ENCODE measurements at places on chromosomes 4 and X.

- no peak for DNase-seq
Observed at GRCh38 chr4:537436-538264, 38.4 kb downstream of the TMEM271 start.

DNA sequence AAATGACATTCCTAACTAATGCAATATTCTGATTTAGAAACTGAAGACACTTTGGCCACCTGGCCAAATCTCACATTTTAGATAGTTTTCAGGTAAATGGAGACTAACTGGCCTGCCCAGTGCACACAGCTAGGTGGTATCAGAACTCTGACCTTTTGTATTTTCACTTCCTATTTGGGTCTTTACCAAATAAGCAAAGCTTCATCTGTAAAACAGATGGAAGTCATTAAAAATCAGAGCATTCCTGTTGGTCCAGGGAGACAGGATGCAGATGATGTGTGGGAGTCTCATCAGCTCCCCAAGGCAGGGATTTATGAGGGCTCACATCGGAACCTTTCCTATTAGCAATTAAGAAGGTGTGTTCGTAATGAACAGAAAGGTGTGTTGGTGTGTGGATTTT lies 57.7 kb downstream of the ARHGAP10 start:
- no peak for DNase-seq

- no peak for DNase-seq
Observed at GRCh38 chr4:14903321-14903720, 99.0 kb upstream of the CPEB2 start.

DNA sequence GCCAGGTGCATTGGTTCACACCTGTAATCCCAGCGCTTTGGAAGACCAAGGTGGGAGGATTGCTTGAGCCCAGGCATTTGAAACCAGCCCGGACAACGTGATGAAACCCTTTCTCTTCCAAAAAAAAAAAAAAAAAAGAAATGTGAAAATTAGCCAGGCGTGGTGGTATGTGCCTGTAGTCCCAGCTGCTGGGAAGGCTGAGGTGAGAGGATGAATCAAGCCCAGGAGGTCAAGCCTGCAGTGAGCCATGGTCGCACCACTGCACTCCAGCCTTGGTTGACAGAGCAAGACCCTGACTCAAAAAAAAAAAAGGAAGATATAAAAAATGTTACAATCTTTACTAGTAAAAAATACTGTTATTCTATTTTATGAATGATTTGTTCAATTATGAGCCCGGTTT lies 5.9 kb downstream of the FAM199X start:
- DNase-seq, result no peak

GRCh38 chr4:157043131-157043530 lies 32.8 kb upstream of the GLRB start:
- DNase-seq, result no peak

DNA sequence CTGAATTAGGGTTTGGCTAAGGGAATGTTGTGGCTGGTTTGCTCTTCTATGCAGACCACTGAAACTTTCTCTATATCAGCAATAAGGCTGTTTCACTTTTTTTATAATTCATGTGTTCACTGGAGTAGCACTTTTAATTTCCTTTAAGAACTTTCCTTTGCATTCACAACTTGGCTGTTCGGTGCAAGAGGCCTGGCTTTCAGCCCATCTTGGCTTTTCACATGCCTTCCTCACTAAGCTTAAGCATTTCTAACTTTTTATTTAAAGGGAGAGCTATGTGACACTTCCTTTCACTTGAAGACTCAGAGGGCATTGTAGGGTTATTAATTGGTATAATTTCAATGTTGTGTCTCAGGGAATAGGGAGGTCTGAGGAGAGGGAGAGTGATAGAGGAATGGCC lies 142.3 kb downstream of the SHROOM4 start:
- DNase-seq, result no peak

GRCh38 chr4:185122681-185123345 lies 20.3 kb upstream of the SLC25A4 start:
- no peak for DNase-seq

DNA sequence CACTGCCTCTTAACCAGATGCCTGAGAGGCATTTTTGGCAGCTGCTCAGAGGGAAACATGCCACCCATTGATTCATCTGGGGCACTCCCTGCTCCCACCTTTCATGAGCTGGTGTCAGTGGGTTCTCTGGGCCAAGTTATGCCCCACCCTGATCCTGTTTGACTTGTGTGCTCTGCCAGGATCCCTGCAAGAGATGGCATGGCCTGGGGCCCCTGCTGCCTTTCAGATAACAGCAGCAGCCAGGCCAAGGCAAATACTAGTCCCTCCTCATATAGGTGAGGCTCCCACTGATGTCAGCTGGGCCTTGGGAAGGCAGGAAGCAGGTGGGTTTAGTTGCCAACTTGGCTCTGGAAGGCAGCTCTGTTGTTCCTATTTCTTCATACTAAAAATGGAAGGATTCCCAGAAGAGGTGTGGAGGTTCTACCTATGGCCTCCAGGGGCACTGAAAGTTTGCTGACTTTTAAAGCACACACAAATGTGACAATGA lies 192.9 kb upstream of the RBPJ start:
- DNase-seq, result no peak

DNA sequence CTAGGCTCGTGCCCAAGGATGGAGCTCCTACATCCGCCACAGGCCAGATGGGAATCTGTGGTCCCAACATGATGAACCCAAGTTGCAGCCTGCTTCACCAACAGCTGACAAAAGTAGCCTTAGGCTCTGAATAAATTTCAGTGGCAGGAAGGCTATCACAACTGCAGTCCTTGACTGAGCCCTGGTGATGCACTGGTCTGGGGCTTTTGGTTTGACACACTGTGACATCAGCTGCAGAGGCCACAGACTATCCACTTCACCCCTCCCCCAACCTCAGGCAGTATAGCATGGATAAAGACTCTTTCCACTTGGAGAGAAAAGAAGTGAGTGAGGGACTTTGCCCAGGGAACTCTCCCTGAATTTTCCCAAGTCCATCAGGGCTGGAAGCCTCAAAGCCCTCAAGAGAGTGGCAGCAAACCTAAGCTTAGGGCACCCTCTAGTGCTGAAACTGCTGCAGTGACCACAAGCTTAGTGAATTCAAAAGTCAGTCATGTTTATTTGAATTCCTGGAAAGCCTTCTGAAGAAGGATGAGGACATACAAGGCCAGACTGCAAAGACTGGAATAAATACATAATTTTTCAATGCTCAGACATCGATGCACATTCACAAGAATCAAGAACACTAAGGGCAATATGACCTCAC lies 135.0 kb upstream of the TENT5D start:
- DNase-seq, result no peak

- DNase-seq, result no peak
Observed at GRCh38 chr4:150744570-150744969, 162.6 kb downstream of the MAB21L2 start.

GRCh38 chrX:13689741-13690211 lies 848 bp downstream of the RAB9A start:
- DNase-seq, result no peak

DNA sequence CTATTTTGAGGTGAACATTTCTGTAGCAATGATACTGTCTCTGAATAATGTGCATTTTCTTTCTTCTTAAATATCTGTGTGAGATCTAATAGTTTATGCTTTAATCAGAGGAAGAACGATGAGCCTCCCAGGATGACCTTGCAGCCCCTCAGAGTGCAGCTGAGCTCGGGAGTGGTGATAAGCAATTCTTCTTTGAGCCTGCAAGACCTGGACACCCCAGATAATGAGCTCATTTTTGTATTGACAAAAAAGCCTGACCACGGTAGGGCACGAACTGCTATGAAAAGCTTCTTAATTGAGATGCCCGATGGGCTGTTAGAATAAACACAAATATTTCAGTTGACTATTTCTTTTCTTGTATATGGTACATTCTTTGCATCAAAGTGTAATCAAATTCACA lies 105.0 kb upstream of the ANXA3 start:
- DNase-seq, result no peak

DNA sequence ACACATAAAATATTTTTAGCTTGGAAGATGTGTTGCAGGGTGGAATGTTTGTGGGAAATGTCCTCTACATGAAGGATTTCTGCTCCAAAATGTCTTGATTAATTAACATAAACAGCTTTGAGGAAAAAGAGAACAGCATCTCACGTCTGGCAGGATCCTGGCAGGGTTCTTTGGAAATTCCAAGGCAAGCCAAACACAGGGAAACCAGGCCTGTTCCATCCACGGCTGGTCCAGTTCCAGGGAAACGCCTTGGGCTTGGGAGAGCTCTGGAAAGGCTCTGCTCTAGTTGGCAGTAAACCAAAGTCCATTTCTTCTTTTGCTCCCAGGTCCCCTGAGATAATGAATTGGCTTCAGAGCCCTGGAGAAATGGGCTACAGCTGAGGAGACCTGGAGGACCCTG lies 42.4 kb upstream of the GAB1 start:
- no peak for DNase-seq

DNA sequence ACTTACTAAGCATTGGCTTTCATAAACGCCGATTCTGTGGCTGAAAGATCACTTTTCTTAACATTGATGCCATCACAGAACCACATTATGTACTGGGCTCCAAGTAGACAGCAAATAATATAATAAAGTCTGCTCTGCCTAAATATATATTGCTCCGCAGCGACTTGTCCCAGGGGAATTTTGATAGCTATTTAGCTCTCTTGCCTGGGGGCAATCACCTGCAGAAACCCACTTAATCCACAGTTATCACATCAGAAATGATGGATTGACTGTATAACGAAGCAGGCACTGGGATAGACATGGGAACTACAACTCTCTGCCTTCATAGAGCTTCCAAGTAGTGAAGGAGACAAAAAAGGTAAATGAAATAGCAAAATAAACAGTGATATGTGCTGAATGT lies 48.0 kb upstream of the MYOZ2 start:
- no peak for DNase-seq

DNA sequence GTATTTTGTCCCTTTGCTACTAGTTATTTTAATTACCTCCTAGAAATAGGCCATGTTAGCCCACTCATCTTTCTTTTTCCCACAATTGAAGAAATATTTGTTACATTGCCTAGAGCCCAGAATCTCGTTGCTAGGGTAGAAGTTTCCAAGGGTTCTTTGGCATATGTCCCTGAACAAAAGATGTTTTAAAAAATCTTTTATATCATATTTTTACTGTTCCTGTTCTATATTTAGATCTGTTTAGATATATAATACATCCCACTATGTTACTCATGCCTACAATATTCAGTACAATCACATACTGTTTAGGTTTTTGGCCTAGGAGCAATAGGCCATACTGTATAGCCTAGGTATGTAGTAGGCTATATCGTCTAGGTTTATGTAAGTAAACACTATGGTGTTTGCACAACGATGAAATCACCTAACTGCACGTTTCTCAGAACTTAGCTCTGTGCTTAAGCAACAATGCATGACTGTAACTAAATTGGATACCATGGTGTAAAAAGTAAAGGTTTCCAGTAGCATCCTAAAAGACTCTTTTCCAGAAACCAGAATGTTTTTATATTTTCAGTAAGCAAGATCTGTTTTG lies 236.0 kb upstream of the SLIT2 start:
- DNase-seq, result no peak

- DNase-seq, result no peak
Observed at GRCh38 chr4:169274033-169274432, 3.3 kb upstream of the SH3RF1 start.

GRCh38 chrX:53048169-53049126 lies at the start of gene GPR173:
TSS of gene GPR173 (plus strand) at chrX:53048789. CDS start at chrX:53076622, 27,833 bp downstream.
- DNase-seq, result no peak

- DNase-seq, result no peak
Observed at GRCh38 chr4:128917781-128918180, 108.3 kb downstream of the JADE1 start.

DNA sequence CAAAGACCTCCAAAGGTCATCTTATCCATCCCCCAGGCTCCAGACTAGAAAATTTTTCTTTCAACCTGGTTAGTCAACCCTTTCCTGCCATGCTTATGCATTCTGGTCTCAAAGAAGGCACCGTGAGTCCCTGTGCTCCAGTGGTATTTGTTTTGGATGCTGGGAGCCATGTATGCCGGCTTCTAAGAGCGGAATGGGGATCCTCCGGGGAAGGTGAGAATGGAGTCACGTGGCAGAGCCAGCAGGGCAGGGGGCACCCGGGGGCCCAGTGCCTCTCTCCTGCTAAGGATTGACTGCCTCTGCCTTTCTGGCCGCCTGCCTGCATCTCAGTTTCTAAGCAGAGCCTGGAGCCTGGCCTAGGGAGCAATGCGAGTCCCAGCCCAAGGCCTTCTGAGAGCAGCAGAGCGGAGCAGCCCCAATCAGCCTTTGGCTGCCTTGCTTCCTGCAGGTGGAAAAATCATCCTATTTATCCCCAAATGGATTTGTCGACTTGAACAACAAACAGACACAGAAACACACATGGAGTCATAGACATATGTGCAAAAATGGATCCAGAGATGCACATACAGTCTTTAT lies 141.0 kb downstream of the PJA1 start:
- DNase-seq, result no peak

DNA sequence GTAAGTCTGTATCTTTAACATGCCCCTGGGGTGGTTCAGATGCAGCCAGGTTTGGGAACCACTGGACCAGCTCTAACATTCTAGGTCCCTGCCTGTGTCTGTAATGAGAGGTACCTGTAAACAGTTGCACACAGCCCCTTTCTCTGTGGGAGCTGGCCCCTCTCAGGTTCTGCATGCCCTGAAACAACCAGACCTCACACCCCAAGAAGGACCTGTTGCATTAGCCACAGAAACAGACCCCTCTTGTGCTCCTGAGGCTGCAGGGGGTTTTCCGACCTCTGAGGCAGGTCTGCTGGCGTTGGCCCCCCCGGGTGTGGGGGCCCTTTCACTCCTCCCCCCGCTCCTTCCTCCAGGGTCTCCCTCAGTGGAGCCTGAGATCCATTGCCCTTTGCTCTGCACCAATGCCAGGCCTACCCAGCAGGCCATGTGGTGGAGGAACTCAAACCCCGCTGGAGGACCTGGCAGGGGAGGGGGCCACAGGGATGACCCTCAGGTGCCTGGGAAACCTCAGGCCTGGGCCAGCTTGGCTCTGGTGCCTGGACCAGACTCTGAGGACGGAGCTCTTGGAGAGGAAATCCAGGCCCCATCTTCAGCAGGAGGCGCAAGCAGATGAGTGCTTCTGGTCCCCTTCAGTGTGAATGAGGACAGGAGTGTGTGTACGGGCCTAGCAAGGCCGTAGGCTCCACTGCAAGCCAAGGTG lies 61.4 kb upstream of the PJA1 start:
- DNase-seq, result no peak

DNA sequence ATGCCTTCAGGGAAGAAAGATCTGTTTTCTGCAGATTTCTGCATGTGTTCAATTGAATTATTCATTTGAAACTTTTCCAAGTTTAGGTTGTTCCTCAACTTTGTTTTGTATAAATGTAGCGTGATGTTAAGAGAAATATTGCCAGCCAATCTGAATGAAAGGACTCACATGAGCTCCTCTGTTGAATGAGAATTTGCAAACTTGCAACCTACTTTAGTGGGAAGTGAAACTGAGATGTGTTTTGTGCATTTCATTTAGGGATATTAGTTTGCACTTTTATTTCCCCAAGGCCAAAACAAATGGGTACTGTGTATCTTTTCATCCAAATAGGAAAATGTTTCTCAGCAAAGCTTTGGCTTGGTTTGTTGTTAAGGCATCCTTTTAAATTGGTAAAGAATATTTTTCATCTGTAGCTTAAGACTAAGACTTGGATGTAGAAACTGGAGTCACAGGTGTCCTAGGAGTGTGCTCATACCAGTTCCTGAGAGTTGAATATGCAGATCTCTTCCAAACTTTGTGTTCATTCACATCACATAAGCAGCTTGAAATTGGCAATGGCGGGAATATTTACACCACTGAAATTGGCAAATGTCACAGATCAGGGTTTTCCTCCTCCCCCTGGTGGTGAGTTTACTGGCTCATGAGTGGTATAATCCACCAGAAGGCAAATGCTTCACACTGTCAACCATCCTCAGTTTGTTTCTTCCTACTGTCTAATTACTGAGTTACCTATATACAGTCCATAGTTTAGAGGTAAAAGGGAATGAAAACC lies 193.6 kb upstream of the BANK1 start:
- DNase-seq, result no peak

- no peak for DNase-seq
Observed at GRCh38 chrX:22247169-22247568, 25.5 kb upstream of the CBLL2 start.
